Thyroid gland (tissue), 4 donors: ENCODE measurements at places on chromosomes 13 and 19.
A peak's percentile ranks its signal among the peaks of the same experiment; 100 is the strongest.

DNA sequence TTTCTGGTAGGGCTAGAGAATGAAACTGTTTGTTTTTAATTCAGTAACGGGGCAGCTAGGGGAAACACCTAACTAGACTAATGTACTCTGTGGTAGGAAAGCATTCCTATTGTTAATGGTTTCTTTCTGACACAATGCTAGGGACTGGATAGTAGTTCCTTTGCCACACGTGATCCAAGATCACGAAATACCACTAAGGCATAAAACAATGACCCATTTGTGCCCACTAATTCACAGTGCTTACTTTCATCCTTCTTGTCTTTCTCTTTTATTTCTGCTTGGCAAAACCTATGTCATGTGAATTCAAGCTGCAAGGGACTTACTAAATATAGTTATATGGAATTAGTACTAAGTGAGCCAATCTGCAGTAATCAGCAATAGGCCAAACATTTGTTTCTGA lies 834.1 kb upstream of the SLITRK6 start:
- DNase-seq: no peak

DNA sequence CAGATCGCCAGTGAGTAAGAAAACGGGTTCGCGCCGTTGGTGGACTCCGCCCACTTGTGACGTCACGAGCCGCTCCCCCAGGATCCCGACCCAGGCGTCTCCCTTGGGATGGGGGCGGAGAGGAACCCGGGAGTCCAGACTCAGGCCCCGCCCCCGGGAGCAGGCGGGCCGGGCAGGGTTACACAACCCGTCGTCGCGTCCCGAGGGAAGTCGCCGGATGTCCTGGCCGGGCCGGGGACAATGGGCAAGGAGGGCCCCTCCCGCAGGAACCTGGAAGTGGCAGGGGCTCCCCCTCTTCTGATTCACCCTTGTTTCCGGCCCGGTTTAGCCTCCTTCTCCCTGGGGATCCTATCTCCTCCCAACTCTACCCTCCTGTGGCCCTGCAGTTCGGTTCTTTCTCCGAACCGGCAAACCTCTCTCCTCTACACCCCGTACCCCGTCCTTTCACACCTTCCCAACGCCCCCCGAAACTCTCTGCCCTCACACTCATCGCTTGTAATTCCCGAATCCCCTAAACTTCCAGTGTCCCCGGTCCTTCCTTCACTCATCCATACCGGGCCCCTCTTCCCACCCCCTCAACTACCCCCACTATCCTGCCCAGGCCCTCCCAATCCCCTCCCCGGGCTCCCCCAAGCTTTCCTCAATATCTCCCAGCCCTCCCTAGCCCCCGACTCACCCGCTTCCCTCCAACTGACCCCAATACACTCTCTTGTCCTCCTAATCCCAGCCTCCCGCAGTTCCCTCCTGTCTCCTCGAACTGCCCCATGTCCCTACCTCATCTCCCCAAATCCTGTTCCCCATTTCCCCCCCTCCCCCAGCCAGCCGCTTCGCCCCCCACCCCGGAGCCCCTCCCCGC lies 20.0 kb upstream of the ERCC1 start:
- DNase-seq: peak; percentile 98

GRCh38 chr19:1632462-1633268 lies 19.8 kb downstream of the TCF3 start:
- no peak for DNase-seq

GRCh38 chr13:37484056-37484455 lies 114.5 kb downstream of the POSTN start:
- DNase-seq: no peak

DNA sequence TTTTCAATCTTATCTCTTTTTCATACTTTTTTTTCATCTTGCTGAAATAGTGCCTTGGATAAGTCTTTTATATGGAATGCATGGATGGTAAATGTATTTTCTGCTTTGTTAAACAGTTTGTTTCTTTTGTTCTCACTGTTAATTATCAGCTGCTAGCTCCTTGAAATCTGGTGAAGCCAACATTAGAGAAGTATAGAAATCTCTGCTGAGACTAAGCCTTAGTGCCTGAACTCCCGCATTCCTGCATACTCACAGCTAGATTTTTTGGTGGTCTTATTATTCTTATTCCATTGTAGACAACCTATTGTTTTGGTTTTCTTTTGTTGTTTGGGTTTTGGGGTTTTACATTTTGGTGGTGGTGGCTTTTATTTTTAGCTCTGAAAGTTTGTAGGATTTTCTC lies 48.4 kb downstream of the DNAJC15 start:
- DNase-seq: no peak

- no peak for DNase-seq
Observed at GRCh38 chr13:51330791-51331190, 8.7 kb upstream of the SERPINE3 start.

DNA sequence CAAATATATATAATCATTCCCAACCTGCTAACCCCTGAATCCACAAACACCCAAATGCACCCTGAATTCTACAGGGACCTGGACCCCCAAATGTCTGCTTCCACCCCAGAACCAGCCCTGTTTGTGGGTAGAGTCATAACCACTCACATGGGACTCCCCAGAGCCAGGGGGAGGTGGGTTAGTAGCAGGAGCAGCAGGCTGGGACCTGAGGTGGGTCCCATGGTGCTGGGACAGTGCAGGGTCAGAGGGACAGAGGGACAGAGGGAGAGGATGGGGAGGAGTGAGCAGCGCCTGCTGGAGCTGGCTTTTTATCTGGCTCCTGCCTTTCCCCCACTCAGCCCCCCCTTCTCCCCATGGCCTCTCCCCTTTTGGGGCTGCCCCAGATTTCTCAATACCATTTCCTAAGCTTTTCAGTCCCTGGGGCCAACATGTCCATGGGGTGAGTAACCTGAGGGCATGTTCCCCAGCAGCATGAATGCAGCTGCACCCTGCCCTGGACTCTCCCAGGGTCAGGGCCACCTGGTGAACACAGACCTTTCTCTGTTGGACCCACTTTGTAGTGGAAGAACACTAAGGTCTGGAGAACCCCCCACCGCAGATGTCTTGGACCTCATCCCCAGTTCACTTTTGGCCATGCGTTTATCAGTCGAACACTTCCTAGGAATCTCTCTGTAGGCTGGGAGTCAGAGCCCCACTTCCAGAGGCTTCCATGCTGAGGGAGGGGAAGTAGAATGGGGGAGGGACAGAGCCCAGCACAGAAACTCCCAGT lies at the start of gene C3:
C3 (minus strand) TSS at position 282 of the 769 bp plus-strand sequence; CDS start at position 221, 61 bp downstream.
- DNase-seq: no peak

GRCh38 chr19:4991996-4992698 lies 23.2 kb downstream of the KDM4B start:
- DNase-seq: no peak

GRCh38 chr19:44176590-44176989 lies 11.7 kb downstream of the ZNF226 start:
- no peak for DNase-seq

DNA sequence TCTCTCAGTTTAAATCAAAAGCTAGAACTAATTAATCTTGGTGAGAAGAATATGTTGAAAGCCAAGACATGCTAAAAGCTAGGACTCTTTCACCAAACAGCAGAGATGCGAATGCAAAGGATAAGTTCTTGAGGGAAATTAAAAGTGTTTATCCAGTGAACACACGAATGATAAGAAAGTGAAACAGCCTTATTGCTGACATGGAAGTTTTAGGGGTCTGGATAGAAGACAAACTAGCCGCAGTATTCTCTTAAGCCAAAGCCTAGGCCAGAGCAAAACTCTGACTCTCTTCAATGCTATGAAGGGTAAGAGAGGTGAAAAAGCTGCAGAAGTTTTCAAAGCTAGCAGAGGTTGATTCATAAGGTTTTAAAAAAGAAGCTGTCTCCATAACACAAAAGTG lies 103.0 kb downstream of the UFM1 start:
- no peak for DNase-seq

DNA sequence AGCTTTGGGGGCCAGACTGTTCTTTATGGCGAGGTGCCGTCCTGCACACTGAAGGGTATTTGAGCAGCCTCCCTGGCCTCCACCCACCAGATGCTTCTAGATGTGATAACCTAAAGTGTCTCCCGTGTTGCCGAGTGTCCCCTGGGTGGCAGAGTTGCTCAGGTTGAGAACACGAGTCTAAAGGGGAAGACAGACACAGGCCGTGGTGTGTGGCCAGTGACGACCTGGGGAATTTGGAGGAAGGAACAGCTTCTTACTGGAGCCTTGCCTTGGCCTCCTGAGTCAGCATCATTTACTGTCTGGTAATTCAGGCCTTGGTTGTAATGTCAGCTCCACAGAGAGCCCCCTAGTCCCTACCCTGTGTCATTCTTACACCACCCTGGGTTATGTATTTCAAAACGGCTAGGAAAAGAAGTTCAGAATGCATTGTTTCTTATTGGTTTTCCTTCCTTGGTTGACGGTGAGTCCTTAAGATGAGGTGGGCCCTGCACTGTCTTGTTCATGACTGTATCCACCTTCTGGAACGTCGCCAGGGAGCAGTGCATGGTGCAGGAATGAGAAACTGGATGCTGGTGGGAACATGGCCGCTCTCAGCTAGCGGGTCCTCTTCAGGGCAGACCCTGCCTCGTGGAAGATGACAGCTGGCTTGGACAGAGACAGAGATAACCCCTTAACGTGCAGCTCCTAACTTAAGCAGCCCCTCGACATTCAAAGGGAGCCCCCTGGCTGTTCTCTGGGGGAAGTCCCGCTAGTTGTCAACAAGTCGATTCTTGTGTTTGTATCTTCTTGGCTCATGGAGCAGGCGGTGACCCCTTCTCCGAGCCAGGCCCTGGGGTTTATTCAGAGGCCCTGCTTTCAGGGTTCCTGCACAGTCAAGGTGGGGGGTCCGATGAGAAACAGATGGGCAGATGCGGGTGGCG lies 7.2 kb downstream of the SIN3B start:
- DNase-seq: no peak

DNA sequence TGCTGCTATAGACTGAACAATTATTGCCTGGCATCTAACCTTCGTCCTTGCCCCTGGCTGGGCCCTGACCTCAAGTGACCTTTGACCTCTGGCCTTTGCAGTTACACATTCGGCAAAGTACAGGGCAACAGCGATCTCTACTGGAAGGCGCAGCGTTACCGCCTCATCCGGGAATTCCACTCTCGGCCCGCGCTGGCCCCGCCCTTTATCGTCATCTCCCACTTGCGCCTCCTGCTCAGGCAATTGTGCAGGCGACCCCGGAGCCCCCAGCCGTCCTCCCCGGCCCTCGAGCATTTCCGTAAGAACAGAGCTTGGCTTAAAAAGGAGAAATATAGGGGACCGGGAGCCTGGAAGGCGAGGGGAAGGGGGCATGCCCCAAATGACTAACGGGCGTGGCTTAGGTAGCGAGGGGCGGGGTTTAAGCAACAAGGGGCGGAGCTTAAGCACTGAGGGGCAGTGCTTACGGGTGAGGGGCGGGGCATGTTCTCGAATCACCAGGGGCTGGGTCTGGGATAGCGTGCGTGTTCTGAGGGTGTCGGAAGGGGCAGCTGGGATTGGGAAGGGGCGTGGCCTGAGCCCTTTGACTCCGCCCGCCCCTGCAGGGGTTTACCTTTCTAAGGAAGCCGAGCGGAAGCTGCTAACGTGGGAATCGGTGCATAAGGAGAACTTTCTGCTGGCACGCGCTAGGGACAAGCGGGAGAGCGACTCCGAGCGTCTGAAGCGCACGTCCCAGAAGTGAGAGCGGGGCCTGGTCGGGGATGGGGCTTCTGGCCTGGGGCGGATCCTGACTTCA lies 52.7 kb downstream of the TRPM4 start:
- DNase-seq: no peak

DNA sequence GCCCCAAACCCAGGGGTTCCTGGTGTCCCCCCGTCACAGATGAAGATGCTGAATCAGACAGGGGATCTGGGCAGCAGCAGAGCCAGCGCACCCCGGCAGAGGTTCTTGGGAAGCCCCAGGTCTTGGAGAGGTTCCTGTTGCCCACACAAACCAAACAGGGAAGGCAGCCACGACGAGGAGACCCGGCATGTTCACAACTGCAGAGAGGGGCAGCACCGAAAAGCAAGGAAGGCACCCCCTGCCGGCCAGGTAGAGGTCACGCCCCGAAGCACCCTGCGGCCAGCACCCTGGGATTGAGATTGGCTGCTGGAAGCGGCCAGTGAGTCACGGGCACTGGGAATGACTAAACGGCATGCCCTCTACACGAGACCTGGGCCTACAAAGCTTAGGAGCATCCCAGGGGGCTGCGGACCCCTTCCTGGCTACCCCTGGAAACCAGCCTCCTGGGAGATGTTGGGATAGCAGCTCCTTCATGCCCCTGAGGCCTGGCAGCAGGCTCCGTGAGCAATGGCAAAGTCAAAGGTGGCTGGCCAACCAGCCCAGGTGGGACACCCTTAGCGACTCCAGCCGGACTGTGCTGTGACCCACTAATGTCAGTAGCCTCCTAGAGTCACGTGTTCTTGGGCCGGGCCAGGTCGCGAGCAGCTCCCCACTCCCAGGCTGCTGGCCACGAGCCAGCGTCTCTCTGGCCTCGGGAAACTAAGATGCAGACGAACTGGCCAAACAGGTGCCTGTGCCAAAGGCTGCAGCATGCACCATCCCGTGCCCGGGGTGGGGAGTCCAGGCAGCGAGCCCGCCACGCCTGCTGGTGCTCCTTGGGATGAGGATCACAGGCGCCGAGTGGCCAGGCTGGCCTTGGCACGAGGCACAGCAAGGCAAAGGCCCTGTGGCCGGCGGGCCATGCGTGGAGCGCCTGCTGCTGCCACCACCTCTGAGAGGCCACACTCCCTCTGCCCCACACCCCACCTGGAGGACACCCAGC lies 43.2 kb downstream of the MLLT1 start:
- DNase-seq: peak; percentile 99

GRCh38 chr13:100495455-100495854 lies 93.1 kb downstream of the GGACT start:
- no peak for DNase-seq

GRCh38 chr13:50357586-50358118 lies 342.4 kb downstream of the KCNRG start:
- no peak for DNase-seq

DNA sequence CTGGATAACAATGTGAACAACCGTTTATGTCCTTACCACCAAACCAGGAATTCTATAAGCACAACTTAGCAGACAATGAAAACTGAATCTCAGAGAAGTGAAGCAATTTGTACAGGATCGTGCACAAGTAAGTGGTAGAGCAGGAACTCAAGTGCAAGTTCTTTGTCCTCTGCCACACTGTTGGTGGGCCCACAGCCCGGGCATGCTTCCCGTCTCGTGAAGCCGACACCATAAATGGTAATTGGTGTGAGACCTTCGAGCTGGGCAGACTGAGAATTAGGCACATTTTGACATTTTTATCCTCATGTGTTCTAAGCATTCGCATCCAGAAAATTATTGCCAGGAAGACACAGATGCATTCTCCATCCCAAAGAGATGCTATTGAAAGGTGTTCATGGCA lies 27.9 kb upstream of the FLT1 start:
- DNase-seq: peak; percentile 48

- no peak for DNase-seq
Observed at GRCh38 chr13:24265453-24265852, 43.9 kb upstream of the C1QTNF9 start.

GRCh38 chr13:23988546-23989122 lies 91.3 kb upstream of the C1QTNF9B start:
- DNase-seq: no peak
